ENCODE measurements at places on chromosomes 2 and 18. TPM values are rescaled to one million over a fixed set of nuclear protein-coding genes. Genes with fewer than 3 reads are reported as not detected.

DNA sequence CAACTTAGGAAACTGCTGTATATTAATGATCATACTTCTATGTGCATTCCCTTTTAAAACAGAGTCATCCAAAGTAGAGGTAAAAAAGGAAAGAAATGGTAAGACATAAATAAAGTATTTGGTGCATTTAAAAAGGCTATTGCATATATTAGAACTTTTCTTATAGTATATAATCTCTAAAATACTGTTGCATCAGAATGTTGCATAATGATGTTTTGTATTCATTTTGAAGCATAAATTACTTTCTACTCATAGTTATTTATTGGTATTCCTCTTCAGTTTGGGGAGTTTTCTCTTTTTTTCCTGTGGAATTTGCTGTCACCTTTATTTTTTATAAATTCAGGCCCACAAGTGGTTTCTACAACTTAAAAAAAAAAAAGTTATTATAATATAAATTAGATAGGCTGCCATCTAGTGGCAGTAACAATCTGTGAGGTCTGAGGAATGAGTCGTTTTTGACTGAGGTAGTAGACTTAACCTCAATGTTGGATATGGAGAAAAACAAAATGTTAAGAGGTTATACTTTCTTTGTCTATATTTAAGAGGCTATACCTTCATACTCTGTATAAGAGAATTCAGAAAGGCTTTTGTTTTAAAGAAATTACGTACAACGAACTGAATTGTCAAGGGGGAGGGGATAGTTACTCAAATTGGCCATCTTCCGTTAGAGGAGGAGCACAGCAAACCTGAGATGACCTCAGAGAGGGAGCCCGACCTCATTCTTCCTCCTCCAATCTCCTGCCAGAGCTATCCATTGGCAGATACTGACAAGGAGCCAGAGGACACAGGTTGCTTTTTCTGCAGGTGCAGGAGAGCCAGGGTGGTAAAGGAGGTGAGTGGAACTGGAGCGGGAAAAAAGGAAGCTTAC is 23.8 kb downstream of the ANKAR start:
- DNase-seq, result no peak

- DNase-seq, result no peak
These were observed 653 bp upstream of the ABI2 start for GRCh38 chr2:203327582-203327900.

GRCh38 chr2:45649462-45649857 is 2.0 kb upstream of the PRKCE start:
- DNase-seq, result no peak

Gene ERCC3
- 19.3 TPM for total RNA-seq

Gene FOXD4L1
- not detected for total RNA-seq

Gene APOB
- 0.19 TPM for total RNA-seq

Gene MGAT4A
- 9.8 TPM for total RNA-seq

Data from esophagus squamous epithelium (tissue), 5 donors.